ENCODE measurements at places on chromosomes 1 and 21.

DNA sequence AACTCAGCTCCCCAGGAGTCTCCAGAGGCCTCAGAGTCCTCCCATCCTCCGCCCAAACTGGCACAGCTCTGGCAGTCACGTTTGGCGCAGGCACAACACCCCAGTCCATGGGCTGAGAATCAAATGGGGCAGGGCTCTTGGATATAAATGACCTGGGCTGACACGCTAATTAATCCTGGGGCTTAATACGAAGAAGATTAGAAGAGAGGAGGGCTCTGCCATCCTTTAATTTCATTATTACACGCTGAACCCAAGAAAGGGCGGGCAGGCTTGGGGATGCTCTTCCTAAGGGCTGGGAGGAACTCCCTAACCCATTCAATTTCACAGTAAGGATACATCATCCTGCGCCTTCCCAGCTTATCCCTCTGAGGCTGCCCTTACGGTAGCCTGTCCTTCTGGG is 2.4 kb downstream of the GRIK3 start:
- DNase-seq, result no peak

- DNase-seq, result no peak
Measured at GRCh38 chr1:37362594-37363385, 111.6 kb upstream of the ZC3H12A start.

- DNase-seq, result no peak
Measured at GRCh38 chr1:31936981-31937299, 1.2 kb downstream of the PTP4A2 start.

DNA sequence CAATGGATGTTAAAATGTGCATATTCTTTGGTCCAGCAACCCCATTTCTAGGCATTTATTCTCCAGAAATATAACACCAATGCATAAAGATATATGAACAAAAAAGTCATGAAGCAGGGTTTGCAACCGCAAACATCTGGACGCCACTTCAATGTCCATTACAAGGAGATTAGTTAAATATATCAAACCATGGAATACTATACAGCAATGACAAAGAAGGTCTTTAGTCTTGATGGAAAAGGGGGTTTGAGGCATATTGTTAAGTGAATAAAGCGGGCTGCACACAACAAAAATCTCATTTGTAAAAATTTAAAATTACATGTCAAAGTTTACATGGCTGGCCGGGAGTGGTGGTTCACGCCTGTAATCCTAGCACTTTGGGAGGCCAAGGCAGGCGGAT is 31.6 kb downstream of the RAP1GAP start:
- DNase-seq, result no peak

GRCh38 chr1:95039360-95040031 is 33.3 kb downstream of the ALG14 start:
- DNase-seq, result no peak
